ENCODE measurements at places on chromosomes 5 and 9.

DNA sequence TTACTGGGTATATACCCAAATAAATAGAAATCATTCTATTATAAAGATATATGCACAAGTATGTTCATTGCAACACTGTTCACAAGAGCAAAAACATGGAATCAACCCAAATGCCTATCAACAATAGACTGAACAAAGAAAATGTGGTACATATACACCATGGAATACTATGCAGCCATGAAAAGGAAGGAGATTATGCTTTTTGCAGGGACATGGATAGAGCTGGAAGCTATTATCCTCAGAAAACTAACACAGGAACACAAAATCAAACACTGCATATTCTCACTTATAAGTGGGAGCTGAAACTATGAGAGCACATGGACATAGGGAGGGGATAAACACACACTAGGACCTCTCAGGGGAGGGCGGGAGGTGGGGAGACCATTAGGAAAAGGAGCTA, 298.4 kb upstream of the CDH9 start:
- no peak for DNase-seq

GRCh38 chr9:110095161-110095595, 112.8 kb downstream of the C9orf152 start:
- no peak for DNase-seq

GRCh38 chr5:76303921-76304320, 99.2 kb upstream of the IQGAP2 start:
- no peak for DNase-seq

DNA sequence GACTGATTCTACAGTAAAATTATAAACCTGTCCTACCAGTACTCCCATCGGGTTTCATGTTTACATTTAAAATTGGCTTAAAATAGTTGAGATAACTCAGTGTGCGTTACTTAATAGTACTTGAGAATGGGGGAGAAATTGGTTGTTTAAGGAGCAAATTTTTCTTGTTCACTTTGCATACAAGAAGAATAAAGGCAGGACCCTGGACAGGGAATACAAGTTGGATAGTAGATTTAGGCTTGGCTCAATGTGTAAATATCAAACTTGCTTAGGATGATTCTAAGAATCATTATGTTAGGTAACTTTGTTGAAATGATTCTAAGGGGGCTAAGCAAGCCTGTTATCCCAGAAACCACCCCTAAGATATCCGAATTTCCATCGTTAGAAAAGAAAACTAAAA, 448.4 kb upstream of the TLE4 start:
- no peak for DNase-seq

DNA sequence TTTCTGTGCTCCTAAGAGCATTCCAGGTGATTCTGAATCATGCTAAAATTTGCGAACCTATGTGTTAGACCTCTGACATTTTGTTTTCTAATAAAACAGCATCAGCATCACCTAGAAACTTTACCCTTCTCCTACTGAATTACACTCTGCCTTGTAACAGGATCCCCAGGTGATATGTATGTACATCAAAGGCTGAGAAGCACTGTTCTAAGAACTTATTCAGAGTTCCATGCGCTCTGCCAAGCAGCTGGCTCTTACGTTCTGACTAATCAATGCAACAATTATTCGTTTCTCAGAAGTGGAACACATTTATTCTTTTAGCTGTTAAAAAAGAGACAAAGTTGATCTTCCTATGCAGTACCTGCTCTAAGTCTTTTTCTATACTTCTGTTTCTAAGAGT, 228.6 kb downstream of the SLF1 start:
- no peak for DNase-seq

DNA sequence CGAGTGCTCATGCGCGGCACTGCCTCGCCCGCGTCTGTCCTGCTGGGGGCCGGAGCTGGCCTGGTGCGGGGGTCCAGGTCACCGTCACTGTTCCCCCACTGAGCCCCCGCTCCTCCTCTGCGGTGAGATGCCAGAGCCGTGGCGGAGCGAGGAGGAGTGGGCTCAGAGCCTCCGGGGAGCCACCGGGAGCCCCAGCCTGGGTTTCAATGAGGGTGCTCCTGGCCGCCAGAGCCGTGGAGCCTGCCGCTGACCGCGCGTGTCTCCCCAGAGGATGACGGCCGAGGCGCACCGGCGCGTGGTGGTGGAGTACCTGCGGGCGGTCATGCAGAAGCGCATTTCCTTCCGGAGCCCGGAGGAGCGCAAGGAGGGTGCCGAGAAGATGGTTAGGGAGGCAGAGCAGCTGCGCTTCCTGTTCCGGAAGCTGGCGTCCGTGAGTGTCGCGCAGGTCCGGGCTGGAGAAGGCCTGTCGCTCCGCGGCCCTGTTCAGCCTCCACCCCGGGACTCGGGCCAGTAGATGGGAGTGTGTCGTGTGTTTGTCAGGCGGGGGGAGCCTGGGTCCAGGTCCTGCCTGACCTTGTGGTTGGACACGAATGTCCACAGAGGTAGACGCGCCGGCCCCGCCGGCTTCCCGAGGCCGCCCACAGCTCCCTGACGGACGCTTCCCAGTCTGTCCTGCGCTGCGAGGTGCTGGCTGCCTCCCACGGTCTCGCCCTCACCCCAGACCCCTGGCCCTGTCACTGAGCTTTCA, 22.0 kb downstream of the EXOC3 start:
- no peak for DNase-seq

DNA sequence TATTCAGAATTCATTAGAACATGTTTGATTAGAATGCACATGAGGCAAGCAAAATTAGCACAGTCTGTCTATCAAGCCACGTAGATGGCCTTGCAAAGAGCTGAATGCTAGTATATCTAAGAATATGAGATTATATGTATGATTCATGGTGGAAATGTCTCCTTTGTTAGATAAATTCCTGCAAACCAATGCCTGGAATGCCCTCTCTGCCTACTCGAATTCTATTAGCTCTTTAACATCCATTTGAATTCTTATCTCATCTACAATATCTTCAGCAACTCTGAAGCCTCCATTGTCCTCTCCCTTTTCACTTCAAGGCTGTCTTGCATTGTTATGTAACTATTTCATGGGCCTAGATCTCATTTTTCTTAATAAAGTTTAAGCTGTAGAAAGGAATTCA, 205.5 kb downstream of the TMC1 start:
- no peak for DNase-seq

DNA sequence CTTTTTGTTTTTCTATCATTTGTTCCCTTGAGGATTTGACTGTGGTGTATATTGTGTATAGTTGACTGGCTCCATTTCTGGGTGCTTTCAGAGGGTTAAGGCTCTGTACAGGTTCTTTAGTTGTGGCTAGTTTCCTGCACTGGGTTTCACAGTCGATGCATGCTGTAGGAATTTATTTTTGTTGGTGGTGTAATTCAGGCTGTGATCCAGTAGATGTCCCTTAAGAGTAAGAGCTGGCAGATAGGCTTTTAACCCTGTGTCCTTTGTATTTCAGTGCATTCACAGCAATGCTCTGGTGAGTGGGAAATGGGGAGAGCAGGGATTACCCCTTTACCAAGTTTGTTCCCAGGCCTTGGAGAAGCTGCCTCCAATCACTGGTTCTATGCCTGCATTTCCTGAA, 112.9 kb downstream of the SPATA31D1 start:
- DNase-seq = no peak

GRCh38 chr5:78923622-78923970, 61.5 kb downstream of the ARSB start:
- DNase-seq = no peak

DNA sequence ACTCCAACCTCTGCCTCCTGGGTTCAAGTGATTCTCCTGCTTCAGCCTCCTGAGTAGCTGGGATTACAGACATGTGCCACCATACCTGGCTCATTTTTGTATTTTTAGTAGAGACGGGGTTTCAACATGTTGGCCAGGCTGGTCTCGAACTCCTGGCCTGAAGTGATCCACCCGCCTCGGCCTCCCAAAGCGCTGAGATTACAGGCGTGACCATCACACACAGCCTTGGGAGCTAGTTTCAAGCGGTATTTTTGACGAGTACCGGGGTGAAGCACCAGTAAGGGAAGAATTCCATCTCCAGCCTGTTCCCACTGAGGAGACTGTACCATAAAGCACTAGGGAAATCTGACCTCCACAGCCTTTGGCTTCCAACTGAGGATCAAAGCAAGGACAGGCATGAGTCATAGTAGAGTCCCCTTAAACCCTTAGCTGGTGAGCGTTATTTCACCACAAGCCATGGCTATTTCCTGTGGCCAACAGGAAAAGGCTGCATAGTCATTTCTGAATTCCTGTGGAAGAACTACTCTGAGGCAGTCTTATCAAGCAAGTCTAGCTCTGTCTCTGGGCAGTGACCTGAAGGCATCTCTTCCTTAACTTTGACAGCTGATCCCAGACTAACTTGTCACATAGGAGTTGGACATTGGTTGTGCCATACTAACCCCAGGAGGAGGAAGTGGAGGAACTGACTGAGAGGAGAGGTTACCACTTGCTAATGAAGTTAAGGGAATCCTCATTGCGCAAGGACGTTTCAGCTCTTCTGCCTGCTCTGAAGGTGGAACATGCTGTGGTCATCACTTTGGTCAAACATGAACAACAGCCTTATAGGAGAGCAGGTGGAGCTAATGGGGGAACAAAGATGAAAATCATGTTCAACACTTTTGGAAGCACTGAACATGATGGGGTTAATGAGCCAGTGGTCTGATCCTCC, 85.8 kb upstream of the DMRT1 start:
- no peak for DNase-seq

DNA sequence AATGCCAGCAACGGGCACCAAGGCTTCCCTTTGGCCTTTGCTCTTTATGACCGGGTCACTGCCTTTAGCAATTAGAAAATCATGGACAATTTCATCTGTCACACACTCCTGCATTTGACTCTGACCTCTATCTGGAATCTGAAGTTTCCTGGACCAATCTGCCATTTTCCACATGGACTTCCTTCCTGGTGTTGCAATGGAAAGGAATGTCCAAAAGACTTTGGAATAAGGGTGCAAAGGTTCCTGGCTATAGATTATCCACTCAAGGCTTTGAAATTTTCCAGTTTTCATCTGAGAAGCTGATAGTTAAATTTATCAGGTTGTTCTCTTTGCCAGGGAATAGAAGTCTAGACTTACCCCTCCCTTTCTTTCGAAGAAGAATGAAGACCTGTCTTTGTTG, 523.1 kb upstream of the ZNF462 start:
- DNase-seq = no peak

GRCh38 chr9:126295516-126295915, 31.1 kb upstream of the MVB12B start:
- DNase-seq = no peak

DNA sequence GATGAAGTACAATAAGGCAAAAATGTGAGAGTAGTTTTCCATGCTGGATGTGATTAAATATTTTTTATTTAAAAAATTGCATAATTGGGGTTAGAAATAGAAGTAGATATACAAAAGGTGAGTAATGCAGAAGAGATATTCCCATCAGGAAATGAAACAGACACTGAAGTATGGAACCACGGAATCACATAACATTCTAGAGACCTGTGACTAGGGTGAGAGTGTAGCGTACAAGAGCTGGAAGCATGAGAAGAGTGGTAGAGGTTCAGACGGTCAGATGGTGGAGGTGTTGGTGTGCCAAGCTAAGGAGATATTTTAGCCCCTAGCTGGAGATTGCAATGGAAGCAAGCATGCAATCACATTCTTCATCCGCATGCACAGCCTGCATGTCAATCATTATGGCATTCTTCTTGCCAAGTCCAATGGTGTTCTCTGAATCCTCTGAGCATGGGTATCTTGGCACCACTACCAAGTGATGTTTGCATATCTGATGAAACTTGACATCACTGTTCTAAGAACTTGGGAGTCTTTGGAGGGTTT, 587.8 kb downstream of the PSAT1 start:
- DNase-seq = no peak

- DNase-seq = peak; percentile 42
Measured at GRCh38 chr9:114662081-114662989, 4.7 kb upstream of the TEX53 start.

GRCh38 chr9:33108472-33108871, 32.0 kb upstream of the SMU1 start:
- DNase-seq = no peak

DNA sequence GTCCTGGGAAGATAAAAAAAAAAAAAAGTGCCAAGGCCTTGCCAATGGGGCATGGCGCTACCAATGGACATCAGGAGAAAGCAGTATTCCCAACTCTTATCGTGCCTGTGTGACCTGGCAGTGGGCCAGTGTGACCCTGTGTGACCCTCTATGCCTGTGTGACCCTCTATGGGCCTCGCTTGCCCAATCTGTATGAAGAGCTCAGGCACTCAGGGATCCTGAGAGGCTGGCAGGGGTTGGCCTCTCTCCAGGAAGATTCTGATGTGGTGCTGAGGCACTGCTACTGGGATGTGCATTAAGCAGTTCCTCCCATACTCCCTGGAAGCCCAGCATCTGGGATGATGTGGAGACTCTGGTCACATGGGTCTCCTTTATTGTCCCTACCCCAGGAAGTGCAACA, 179.2 kb downstream of the MACROH2A1 start:
- DNase-seq = no peak

- no peak for DNase-seq
Measured at GRCh38 chr5:88760527-88760926, 122.5 kb downstream of the MEF2C start.

- DNase-seq = no peak
Measured at GRCh38 chr5:1815071-1815786, 14.0 kb downstream of the NDUFS6 start.

DNA sequence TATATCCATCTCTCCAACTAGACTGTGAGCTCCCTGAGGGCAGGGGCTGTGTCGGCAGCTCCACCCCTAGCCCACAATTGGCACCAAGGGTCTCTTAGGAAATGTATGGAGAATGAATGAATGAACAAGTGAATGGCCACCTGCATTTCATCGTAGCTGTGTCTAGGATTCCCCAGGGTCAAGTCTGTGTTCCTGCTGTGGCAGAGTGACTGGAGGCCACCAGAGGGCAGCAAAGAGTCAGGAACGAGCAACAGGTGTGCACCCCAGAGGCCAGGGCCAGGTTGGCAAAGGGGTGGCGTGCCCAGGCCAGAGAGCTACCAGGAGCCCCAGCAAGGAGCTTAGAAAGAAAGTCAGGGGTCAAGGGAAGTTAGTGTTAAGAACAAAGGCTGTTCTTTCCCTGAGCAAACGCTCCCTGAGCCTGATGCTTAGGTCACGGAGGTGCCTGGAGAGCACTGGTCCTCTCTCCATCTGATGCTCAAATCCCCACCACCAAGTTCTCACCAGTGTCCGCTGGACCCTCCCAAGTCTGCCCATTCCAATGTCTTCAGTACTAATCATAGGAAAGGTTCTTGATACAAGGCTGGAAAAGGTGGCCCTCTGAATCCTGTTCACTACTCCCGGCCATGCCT, 160.7 kb downstream of the PAX5 start:
- peak; percentile 58 for DNase-seq

GRCh38 chr5:138029944-138030343, 2.9 kb downstream of the FAM13B start:
- DNase-seq = no peak
